ENCODE measurements at places on chromosomes 7 and 10.
A peak's percentile ranks its signal among the peaks of the same experiment; 100 is the strongest.

GRCh38 chr10:12638103-12638502, 288.8 kb downstream of the CAMK1D start:
- DNase-seq = peak; percentile 49

GRCh38 chr7:44415510-44415909, 74.9 kb downstream of the NUDCD3 start:
- no peak for DNase-seq

DNA sequence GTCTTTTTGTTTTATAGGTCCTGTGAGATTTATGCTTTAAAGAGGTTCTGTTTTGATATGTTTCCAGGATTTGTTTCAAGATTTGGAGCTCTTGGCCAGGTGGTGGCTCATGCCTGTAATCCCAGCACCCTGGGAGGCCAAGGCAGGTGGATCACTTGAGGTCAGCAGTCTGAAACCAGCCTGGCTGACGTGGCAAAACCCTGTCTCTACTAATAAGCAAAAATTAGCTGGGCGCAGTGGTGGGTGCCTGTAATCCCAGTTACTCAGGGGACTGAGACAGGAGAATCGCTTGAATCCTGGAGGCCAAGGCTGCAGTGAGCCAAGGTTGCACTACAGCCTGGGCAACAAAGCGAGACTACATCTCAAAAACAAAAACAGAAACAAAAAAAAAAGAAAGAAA, 8.3 kb upstream of the HYAL4 start:
- no peak for DNase-seq

DNA sequence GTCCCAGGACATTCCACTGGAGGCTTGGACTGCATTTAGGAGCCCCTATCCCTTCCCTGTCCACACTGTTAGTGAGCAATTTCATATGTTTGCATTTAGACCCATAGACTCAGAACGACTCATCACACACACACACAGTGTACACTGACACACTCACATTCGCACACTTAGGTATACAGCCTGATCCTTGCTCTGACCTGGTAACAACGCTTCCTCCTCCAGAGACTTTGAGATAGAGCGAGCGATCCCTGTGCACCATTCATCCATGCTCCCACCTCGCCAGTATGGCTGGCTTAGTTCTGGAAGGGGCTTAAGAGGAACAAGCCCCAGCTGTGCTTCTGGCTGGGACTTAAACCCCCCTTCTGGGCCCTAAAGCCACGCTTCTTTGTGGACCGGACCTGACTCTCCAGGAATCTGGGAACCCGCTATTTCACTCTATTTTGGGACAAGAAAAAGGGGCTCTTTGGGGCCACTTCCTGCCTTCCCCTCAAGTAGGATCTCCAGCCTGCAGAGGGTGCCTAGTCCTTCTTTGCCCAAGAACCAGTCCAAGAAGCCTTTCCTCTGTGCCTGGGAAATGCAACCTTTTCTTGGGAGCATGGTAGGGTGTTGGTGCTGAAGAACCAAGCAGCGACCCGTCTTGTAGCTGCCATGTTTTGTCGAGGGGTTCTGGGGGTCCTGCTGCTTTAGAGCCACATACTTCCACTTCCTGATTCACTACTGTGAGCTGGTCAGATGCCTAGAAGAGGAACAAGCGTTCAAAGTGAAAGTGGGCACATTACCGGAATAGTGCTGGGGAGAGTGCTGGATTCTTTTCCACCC, 1.1 kb upstream of the HOXA13 start:
- DNase-seq = no peak

- no peak for DNase-seq
Observed at GRCh38 chr10:50832171-50832751, 53.2 kb downstream of the A1CF start.

DNA sequence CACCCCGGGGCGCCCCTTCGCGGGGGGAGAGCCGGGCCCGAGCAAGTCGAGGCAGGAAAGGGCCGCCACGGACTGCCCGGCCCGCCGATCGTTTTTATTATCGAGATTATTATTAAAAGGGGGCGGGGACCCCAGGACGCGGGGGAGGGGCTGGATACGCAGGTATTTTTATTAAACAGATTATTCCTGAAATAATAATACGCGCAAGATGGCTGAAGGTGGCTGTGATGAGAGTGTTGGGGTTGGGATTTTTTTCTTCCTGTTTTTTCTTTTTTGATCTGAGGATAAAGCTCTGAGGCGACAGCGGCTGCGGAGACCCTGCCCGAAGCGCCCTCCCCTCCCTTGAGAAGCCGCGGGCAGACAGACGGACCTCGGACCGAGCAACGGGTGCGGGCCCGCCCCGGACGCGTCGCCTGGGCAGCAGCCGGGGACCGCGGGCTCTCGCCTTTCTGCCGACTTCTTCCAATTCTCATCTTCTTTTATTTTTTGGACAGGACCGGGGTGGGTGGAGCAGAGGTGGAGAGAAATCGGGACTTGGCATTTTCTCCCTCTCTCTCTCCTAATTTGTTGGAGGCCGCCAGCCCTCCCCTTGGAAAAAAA, 1.4 kb upstream of the TRIM8 start:
- DNase-seq = no peak

- no peak for DNase-seq
Observed at GRCh38 chr7:74223711-74224510, 14.1 kb downstream of the LAT2 start.

DNA sequence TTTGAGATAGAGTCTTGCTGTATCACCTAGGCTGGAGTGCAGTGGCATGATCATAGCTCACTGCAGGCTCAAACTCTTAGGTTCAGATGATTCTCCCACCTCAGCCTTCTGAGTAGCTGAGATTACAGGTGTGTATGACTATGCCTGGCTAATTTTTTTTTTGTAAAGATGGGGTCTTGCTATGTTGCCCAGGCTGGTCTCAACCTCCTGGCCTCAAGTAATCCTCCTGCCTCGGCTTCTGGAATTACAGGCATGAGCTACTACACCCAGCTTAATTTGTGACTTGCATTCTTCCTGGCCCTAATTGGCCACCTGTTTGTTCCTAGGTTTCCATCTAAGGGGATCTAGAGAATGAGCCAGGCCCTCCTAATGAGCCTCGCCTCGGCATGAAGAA, 9.3 kb downstream of the ARHGAP22 start:
- no peak for DNase-seq

GRCh38 chr10:89924261-89924660, 222.9 kb downstream of the KIF20B start:
- no peak for DNase-seq

- no peak for DNase-seq
Observed at GRCh38 chr10:70604106-70604505, 1.6 kb upstream of the PRF1 start.

DNA sequence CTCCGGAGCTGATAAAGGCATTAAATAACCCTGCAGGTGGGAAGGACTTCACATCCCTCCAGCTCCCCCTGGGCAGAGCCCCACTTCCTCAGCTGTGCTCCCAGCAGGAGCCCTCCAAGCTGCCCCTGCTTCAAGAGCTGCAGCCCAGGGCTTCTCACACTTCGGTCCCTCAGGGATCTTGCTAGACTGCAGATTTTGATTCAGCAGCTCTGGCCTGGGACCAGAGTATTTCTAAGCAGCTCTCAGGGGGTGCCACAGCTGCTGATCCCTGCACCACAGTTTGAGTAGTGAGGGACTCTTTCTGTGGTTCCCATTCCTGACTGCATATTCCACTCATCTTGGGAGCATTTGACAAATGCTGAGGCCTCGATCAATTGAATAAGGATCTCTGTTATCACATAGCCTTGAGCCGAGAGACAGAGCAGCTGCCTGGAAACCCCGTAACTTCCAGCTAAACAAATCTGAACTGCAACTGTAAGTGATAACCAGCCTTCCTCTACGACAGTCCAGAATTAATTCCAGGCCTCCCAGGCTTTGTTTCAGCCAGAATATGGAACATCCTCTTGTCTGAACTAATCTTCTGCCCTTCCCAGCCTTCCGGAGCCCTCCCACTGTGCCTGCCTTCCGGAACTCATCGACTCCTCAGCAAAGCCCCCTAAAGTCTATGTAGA, 161.4 kb downstream of the CCDC3 start:
- no peak for DNase-seq

GRCh38 chr7:36961693-36962092, 237.4 kb upstream of the AOAH start:
- no peak for DNase-seq

DNA sequence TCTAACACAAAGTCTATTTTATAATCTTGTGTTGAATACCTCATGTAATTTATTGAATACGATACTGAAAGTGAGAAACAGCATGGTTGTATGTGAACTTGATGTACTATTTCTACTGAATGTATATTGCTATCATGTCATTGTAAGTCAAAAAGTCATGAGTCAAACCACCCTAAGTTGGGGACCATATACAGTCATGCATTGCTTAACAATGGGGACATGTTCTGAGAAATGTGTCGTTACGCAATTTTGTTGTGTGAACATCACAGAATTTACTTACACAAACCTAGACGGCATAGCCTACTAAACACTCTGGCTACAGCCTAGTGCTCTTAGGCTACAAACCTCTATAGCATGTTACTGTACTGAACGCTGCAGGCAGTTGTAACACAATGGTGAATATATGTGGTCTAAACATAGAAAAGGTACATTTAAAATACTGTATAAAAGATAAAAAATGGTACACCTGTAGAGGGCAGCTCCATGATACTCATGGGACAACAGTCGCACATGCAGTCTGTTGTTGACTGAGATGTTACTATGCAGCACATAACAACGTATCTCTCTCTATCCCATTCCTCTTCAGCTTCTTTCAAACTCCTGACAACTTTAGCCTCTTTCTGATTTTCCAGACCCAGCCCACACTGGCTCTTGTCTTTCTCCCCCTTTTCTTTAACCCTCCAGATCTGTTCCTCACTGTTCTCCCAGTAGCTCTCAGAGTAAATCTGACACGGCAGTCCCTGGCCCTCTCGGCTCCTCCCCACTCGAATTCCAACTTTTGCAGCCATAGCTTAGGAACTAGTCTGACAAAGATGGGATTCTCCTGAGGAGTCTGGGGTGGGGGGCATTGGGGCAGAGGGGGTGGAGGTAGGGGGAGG, 90.1 kb downstream of the SNX10 start:
- no peak for DNase-seq

- no peak for DNase-seq
Observed at GRCh38 chr10:5643346-5644067, 22.9 kb downstream of the ASB13 start.

GRCh38 chr10:33950206-33950605, 615.7 kb upstream of the NRP1 start:
- DNase-seq = no peak

GRCh38 chr10:70954381-70955176, 66.2 kb upstream of the PCBD1 start:
- no peak for DNase-seq
